ENCODE measurements at places on chromosomes 7 and 10. TPM values are rescaled to one million over a fixed set of nuclear protein-coding genes. Genes with fewer than 3 reads are reported as not detected.

The PRSS37 gene
- not detected for total RNA-seq

DNA sequence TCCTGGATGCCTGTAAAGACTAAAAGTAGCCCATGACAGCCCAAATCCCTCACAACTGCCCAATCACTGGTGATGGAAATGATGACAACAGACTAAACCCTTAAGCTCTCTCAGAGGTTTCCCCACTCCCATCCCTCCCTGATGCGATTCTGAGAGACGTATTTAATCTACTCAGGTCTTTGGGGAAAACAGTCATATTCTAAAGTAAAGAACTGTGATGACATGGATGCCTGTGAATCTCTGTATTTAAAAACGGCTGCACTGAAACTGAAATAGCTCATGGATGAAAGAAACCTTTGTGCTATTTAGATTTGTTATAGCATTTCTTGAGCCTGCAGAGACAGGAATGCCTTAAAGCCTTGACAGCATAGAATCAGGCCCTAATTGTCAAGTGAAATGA, 28.5 kb downstream of the VPS41 start:
- H3K27me3 ChIP-seq: no peaks in the 10 kb centered on the region
- no peaks in the 10 kb centered on the region for H3K36me3 ChIP-seq
- no peaks in the 10 kb centered on the region for H3K4me1 ChIP-seq
- no peak overlapping the region for H3K4me3 ChIP-seq
- no peak for DNase-seq

GRCh38 chr7:13826752-13827151, 162.7 kb downstream of the ETV1 start:
- no peak overlapping the region for H3K4me3 ChIP-seq
- H3K27ac ChIP-seq: no peak overlapping the region
- no peaks in the 10 kb centered on the region for H3K27me3 ChIP-seq
- H3K4me1 ChIP-seq: no peaks in the 10 kb centered on the region
- DNase-seq: no peak

DNA sequence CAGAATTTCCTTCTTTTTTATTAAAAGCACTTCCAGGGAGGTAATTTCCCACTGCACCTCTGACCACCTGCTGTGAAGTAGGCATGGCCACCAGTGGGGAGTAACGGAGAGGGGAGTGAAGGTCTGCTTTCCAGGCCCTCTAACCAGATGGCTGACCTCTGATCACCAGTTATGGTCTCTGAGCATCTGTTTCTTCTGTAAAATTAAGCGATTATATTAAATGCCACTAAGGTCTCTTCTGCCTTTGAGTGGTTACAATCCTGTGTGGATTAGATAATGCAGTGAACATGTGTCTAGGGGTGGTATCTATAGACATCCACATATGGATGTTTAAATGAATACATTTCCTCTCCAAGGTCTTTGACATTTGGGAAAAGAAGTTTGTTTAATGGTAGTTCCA, 199.6 kb downstream of the HERPUD2 start:
- H3K27me3 ChIP-seq: no peaks in the 10 kb centered on the region
- no peak overlapping the region for H3K4me3 ChIP-seq

All from tibial nerve (tissue), 4 donors.